Stimulated activated CD8-positive, alpha-beta memory T cell treated with anti-CD3 and anti-CD28 coated beads, Interleukin-7, amount 100 ng/mL, for 1 hour (primary cell): ENCODE measurements at places on chromosomes 5 and 9.

DNA sequence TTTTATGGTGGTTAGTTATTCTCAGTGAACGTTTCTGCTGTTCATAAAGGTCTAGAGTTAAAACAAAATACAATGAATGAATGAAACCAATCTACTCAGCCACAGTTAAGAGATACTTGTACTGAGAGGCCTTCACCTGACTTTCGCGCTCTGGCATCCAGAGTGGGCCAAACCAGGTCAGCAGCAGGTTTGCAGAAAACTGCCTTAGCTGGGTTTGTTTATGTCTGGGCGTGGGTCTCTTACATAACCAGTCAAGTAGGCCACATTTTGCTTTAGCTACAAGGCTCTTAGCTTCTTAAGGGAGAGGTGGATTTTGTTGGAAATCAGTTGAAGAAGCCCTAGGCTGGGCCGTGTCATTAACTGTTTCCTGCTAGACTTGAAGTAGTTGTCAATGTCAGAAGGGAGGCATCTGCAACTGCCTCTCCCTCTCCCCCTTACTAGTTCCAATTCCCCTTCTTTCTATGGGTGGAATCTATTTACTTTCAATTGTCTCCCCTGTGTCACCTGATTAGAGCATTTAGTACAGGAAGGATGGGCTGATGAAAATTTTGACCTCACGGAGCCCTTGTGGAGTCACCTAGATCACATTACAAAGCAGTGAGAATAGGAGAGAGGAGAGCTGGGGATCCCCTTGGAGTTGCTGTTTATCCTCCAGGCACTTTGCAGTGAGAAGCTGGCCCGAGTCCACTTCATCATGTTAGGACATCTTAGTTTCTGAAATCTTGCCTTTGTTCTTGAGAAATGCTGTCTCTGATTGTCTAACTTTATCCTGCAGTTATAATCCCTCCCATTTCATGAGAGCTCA is 200.5 kb downstream of the ARHGEF28 start:
- DNase-seq: no peak

GRCh38 chr5:111142932-111143331 is 50.8 kb downstream of the WDR36 start:
- no peak for DNase-seq

- DNase-seq: no peak
Observed at GRCh38 chr9:120730654-120731514, 16.6 kb upstream of the MEGF9 start.

GRCh38 chr9:79817438-79818004 is 245.8 kb downstream of the TLE4 start:
- no peak for DNase-seq

DNA sequence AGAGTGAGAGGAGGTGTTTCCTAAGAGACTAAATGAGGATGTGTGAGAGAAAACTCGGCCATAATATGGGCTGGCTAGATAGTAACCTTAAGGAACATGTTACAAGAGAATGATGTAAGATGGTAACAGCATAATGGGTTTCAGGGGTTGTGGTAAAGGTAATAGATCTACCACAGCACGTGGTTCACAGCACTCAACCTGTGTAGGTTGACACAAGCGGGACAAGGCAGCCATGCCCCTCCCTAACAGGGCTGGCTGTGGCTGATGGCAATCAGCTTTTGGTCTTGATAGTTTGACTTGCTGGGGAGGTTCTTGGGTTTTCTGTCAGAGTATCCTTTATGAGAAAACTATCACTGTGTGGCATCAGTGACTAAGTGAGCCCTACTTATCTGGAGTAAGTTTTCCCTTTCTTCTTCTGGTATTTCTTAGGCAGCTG is 138.6 kb downstream of the TRIO start:
- DNase-seq: no peak
